HFFc6 (cell line): ENCODE measurements at places on chromosomes 12 and 14. TPM values are rescaled to one million over a fixed set of nuclear protein-coding genes. Genes with fewer than 3 reads are reported as not detected.
A peak's percentile ranks its signal among the peaks of the same experiment; 100 is the strongest.

- DNase-seq = no peak
Measured at GRCh38 chr12:24363177-24363754, 413.8 kb upstream of the SOX5 start.

GRCh38 chr14:96256407-96256806 lies 397 bp downstream of the BDKRB1 start:
- DNase-seq = peak; percentile 72

Gene TSPAN19
- total RNA-seq = not detected in 3 replicates

- no peak for DNase-seq
Measured at GRCh38 chr12:85784096-85784720, 52.0 kb downstream of the RASSF9 start.

DNA sequence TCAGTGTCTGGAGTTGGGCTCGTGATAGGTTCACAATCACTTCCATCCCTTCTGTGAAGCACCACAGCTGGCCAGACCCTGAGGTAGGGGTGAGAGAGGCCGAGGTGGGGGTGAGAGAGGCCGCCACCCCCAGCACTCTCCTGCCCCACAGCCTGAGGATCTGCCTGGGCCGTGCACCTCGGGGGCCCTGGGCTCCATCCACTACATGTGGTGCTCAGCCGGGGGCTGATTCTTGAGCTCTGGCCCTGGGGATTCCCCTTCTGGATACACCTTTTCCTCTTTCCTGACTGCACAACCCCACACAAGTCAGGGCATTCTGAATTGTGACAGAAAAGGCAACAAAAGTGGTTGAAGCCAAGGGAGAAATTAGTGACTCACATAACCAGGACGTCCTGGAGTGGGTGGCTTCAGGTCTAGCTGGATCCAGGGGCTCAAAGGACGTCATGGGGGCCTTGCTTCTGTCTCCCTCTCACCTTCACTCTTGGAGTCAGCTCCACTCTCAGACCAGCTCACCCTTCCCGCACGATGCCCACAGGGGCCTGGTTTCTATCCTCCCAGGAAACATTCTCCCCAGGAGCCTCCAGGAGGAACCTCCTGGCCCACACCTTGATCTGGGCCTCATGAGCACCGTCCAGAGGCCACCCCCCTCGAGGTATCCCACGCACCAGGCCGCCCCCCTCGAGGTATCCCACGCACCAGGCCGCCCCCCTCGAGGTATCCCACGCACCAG lies 12.1 kb upstream of the FBRSL1 start:
- DNase-seq = no peak

Gene VDR
- total RNA-seq = 9.4 to 14.8 TPM (median 14.5 TPM) in 3 replicates

DNA sequence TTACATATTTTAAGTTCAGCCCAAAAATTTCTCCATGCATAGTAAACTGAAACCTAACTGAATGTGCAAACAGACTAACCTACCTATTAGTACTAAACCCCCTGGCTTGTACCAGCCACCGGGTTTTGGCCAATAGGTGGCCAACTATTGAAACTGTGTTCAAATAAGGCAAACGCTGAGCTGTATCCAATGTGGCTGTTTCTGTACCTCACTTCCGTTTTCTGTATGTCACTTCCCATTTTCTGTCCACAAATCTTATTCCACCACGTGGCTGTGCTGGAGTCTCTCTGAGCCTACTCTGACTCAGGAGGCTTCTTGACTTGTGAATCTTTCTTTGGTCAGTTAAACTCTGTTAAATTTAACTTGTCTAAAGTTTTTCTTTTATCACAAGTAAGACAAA lies 6.0 kb upstream of the FBXO34 start:
- no peak for DNase-seq

DNA sequence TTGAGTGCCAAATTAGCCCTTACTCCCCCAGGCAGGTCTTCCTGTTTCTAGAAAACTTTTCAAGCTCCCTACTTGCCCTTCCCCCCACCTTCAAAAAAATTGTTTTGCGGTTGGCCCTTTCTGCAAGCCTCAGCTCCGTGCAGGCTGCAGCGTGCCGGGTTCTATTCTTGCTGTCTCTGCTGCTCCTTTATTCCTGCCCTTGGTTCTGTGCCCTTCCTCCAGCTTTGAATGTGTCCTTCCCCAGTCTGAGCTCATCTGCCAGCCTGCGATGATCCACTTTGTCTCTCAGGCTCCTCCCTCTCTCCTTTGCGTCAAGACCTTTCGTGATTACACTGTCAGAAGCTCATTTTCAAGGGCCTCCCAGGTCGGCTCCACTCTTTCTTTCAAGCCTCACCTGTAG lies 98.6 kb downstream of the IRF2BPL start:
- no peak for DNase-seq

GRCh38 chr14:64673748-64674147 lies 30.5 kb upstream of the PLEKHG3 start:
- DNase-seq = no peak

- no peak for DNase-seq
Measured at GRCh38 chr14:68573126-68573525, 219.7 kb downstream of the ZFP36L1 start.

GRCh38 chr12:30870491-30871265 lies 55.9 kb upstream of the TSPAN11 start:
- DNase-seq = no peak

- DNase-seq = no peak
Measured at GRCh38 chr12:52082026-52082668, 2.6 kb downstream of the SMIM41 start.

DNA sequence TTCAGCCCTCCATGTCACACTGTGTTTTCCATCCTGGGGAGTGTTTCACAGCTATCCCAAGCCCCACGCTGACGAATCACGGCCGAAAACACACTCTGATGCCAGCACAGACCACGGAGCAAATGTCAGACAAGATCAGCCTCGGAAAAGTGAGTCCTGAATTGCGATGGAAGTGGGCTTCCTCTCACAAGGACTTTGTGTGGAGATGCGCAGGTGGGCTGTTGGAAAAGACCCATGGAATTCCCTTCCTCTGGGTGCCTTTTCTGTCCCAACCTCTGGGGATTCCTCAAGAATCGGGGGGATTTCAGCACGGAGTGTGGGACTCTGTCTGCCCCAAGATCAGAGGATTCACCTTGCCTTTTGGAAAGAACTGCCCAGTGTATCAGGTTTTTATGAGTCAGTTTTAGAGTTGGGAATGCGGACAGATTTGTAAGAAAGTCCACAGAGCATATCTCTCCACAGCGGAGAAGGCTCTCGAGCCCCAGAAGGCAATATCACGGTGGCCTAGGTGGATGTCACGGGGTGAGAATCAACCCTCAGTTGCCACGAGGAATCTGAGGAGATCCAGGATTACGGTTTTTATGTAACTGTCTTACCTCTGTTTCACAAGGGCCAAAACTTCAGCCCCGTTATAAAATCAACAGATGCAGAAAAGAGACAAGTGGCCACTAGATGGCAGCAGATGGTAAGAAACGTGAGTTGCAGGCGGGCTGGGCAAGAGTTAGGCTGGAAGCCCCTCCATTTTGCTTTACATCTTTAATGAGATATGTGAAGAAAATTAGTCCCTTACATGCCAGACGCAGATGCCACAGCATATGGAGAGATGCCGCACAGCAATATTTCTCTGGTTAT lies 201.9 kb downstream of the DAD1 start:
- peak; percentile 57 for DNase-seq

DNA sequence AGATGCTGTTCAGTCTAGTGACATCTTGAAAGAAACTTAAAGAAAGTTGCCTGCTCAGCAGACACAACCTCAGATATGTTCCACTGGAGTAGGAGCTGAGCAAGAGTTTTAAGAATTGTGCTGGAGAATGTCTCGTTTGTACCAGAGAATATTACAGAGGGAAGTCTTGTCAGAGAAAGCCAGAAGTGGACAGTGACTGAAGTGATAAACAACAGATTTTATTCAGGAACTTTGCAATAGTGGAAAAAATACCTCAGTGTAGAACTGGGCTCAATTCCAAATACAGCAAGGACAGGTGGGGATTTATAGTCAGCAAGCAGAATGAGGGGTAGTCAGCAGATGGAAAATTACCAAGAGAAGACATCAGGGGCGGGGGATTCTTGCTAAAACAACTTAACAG lies 18.6 kb downstream of the ZDHHC17 start:
- DNase-seq = no peak

DNA sequence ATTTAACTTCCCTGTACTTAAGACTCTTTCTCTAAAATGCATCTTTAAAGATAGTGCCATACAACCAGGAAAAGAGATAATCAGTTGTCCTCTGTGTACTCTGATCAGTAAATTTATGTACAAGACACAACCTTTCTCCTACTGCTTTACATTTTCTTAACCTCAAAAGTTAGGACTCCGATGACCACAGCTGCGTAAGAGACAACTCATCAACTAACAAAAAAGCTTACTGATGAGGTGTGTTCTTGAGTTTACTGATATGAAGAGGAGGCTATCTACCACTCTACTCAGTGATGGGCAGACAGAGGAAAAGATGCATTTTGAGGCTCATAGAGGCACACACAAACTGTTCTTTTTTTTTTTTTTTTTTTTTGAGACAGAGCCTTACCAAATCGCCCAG lies 71.4 kb upstream of the HIF1A start:
- DNase-seq = no peak

DNA sequence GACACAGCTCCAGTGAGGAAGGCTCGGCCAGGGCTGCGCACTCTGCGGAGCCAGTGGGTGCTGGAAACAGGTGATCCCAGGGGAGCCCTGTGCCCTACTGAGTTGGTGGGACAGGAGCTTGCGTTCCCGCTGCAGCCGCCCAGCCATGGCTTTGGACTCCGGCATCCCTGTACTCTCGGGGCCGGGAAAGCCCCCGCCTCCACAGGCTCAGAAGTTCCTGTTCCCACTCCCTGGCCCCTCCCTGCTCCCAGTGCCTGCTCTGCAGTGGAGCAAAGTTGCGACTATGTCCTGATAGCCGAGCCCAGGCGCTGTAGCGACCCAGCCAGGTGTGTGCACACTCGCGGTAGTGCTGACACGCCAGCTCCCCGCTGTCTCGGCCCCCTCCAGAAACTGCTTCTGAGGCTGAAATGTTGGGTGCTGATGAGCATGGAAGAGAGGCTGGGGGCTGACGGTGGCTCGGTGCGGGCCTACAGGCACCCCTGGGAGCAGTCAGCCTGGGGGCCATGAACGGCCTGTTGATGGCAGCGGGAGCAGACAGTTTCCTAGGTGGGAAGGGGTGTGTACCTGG lies 344.6 kb upstream of the MGAT4C start:
- DNase-seq = no peak

Gene OR10P1
- not detected in 3 replicates for total RNA-seq

DNA sequence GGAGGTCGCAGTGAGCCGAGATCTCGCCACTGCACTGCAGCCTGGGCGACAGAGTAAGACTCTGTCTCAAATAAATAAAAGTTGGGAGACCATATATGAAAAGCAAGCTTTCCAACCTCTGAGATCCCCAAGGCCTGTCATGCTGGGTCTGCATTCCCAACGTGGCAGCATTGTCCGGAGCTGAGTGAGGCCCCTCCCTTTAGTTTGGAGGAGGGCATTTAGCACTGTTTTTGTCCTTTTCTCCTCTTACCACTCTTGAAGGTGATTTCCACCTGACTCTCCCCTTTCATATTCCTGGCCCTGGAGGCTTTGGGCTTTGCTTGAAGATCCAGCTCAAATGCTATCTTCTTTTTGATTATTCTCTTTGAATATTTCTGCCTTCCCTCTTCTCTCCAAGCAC lies 3.2 kb downstream of the AACS start:
- DNase-seq = no peak

DNA sequence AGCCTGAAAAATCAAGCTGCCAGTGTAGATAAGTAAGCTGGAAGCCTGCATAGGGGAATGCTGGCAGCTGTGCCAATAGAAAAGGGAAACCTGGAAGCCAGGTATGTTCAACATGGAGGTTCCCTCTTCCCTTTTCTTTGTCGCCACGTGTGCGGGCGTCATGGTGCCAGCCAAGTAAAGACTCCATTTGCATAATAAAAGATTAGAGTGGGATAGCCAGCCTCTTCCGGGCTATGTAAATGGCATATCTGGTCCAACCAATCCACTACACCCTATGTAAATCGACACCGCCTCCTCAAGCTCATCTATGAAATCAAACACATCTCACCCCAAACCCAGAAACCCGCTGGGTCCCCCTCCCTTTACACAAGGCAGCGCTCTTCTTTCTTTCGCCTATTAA lies 5.6 kb upstream of the ADGRD1 start:
- no peak for DNase-seq

DNA sequence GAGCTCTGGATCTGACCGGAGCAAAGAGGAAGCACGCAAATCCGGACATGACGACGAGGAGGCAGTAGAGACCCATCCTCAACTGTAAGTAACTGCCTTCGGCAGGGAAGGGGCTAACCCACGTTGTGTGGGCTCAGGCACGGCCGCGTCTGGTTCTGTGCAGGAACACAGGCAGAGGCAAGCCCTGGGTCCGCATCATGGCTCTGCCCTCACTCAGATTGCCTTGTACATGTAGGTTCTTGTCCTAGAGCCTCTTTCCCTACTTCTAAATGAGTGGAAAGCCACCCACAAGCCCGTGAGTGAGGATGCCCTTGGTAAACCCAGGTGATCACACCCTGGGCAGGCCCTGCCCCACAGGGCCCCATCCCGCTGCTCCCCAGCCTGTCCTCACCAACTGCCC lies 8.9 kb upstream of the RPLP0 start:
- DNase-seq = no peak

GRCh38 chr14:66315548-66315947 lies 170.6 kb upstream of the CCDC196 start:
- DNase-seq = no peak

Gene MAP3K9
- total RNA-seq = 0.18 to 0.30 TPM (median 0.29 TPM) in 3 replicates

Gene CCDC184
- 0.53 to 0.59 TPM (median 0.58 TPM) in 3 replicates for total RNA-seq

GRCh38 chr12:50401500-50402081 lies 906 bp downstream of the LARP4 start:
- no peak for DNase-seq

DNA sequence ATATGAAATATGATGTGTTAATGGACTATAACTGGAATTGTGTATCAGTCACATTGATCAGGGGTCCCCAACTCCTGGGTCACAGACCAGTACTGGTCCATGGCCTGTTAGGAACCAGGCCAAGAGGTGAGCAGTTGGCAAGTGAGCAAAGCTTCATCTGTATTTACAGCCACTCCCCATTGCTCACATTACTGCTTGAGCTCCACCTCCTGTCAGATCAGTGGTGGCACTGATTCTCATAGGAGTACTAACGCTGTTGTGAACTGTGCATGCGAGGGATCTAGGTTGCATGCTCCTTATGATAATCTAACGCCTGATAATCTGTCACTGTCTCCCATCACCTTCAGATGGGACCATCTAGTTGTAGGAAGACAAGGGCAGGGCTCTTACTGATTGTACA lies 72.3 kb downstream of the CDK17 start:
- DNase-seq = no peak

DNA sequence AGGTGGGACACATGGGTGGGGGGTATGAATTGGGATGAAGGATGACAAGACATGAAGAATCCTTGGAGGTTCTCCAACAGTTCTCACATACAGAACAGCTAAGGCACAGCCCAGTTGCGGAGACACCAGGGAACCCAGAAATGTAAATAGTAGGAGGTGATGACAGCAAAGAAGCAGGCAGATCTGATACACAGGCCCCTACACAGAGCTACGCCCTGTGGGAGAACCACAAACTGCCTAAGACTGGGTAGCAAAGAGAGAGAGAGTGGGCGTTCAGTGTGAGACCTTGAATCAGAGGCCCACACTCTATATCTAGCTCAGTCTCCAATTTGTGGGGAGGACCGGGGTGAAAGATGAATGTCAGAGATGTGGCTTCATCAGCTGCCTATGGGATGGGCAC lies 9.5 kb upstream of the NUMB start:
- peak; percentile 10 for DNase-seq

Gene TBX3
- total RNA-seq = 96.4 to 140 TPM (median 110 TPM) in 3 replicates

Gene HRK
- not detected in 3 replicates for total RNA-seq

- peak; percentile 75 for DNase-seq
Measured at GRCh38 chr12:88552610-88553079, 27.6 kb downstream of the KITLG start.

Gene A2M
- 0.23 and 0.65 TPM in 2 replicates for total RNA-seq
